Kasumi-1 (cell line): ENCODE measurements at places on chromosomes 1 and 21.

DNA sequence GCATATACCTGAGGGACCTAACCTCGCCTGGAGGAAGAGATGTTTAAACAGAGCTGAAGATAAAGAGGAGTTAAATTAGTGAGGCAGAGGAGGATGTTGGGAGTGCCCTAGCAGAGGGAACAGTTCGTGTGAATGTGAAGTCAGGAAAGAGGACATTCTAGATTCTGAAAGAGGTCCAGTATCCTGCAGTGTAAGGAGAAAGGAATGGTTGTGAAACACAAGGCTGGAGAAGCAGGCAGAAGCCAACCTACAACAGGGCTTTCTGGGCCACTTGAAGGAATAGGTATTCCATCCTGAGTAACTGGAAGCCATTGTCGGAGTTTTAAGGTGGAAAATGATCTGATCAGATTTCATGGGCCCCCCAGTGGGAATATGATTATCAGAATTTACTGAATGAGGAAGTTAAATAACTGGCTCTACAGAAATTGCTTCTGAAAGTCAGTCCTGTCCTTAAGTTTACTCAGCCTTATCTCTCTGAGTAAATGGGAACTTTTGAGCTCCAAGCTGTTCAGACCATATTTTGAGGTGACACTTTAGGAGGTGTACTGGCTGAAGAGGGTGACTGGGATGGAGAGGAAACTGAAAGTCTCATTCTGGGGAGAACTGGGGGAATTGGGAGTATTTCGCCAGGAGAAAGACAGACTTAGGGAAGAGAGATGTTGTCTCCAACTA, 24.4 kb upstream of the FAAH start:
- peak; percentile 42 for DNase-seq

- no peak for DNase-seq
These were observed 4.4 kb downstream of the RASAL2 start for GRCh38 chr1:178098262-178098661.

GRCh38 chr1:172497230-172497629, 35.7 kb upstream of the SUCO start:
- peak; percentile 12 for DNase-seq

DNA sequence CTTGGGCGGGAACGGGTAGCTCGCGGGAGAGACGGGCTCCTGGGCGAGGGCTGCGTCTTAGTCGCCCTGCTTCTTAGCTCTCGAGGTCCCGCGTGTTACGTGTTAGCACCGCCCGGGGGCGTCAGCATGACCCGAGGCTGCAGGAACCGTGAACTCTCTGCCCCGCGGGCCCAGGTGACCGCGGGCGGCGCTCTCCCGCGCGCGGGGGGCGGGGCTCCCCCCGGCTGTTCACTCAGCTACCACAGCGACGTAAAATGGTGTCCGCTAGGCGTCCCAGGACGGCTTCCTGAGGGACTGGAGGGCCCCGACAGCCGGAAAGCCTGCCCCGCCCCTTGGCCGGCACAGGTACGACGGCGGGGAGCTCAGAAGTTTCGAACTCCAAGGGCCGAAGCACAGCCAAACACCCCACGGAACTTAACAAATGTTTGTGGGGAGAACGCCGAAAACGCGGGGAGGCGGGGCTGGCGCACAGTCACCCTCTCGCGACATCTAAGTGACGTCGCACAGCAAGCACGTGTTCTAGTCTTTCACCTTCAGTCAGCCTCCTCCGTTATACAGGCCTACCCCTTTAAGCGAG, 780 bp upstream of the RBM15 start:
- peak; percentile 91 for DNase-seq

GRCh38 chr1:66341446-66342089, 192.4 kb upstream of the SGIP1 start:
- no peak for DNase-seq

DNA sequence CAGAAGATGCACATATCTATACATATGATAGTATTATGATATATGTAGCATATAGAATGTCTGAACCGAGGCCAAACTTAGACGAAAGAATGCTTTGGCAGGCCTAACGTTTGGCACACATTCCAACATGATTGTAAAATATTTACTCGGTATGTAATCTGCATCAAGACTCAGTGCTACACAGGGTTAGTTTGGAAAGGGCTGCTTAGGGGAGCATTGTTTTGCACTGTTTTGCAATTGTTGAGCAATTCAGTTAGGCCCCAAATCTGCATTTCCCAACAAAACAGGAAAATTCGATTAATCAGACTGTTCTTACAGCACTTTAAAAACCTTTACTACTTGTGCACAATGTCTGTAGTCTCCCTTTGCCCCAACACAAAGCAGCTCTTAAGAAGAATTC, 216.0 kb upstream of the NEGR1 start:
- no peak for DNase-seq

DNA sequence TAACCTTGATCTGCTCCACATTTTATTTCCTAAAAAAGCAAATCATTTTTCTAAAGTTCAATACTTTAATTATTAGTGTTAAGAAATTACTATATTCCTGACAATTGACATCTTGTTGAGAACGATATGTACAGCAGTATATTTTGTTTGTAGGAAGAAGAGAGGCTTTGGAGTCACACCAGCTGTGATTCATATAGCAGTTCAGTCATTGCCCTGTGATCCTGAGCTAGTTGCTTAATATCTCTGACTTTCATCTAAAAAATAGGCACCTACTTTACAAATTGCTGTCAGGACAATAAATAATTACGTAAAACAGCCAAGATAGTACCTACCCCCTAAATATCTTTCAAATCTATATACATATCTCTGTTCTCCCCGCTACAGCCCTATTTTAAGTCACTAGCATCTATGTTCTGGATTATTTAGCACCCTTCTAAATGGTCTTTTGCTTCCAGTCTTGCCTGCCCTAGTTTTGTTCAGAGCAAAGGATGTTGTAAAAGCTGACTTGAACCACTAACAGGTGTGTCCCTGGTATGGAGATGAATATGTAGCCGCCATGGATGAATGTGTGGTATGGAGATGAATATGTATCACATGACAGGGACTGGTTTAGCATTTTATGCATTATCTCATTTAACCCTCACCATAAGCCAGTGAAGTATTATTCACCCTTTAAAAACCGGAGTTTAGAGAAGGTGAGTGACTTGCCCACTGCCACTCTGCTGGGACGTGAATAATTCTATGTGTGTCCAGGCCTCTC, 42.2 kb downstream of the RNF220 start:
- DNase-seq = no peak
